Renal pelvis (tissue), 12 donors: ENCODE measurements at places on chromosomes 3 and 15.

DNA sequence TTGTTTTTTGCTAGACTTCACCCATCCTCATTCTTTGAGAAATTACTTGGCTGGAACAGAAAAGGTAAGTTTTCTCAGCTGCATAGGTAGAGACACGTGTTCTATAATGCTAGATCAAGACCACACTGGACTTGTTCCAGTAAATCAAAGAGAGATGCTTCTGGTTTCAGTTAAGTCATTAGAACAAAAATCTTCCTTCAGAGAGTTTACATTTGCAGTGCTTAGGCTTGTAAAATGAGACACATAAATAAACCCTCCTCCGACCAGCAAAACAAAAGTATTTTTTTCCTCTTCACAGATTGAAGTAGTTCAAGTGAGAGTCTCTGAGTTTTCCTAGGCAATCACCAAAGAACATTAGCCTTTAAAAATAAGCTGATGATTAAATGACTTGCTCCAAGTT, 87.3 kb upstream of the PROK2 start:
- DNase-seq = peak; percentile 7

- DNase-seq = no peak
Measured at GRCh38 chr3:54062546-54062945, 59.8 kb upstream of the CACNA2D3 start.

DNA sequence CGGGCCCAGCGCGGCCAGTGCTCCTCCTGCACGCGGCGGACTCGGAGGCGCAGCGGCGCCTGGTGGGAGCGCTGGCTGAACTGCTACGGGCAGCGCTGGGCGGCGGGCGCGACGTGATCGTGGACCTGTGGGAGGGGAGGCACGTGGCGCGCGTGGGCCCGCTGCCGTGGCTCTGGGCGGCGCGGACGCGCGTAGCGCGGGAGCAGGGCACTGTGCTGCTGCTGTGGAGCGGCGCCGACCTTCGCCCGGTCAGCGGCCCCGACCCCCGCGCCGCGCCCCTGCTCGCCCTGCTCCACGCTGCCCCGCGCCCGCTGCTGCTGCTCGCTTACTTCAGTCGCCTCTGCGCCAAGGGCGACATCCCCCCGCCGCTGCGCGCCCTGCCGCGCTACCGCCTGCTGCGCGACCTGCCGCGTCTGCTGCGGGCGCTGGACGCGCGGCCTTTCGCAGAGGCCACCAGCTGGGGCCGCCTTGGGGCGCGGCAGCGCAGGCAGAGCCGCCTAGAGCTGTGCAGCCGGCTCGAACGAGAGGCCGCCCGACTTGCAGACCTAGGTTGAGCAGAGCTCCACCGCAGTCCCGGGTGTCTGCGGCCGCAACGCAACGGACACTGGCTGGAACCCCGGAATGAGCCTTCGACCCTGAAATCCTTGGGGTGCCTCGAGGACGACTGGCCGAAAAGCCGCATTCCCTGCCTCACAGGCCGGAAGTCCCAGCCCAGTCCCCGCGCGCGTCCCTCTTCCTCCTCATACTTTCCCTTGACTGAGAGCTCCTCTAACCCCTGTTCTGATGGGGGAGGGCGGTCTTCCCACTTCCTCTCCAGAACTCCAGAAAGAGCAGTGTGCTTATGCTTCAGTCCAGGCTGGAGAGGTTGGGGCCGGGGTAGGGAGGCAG, 1.4 kb upstream of the IL17RC start:
- DNase-seq = peak; percentile 74

- no peak for DNase-seq
Measured at GRCh38 chr3:143429628-143430514, 310.3 kb downstream of the CHST2 start.
